ENCODE measurements at places on chromosomes 1 and 21.

- DNase-seq: no peak
Measured at GRCh38 chr1:237672748-237673147, 218.0 kb downstream of the ZP4 start.

- DNase-seq: no peak
Measured at GRCh38 chr21:17693801-17694200, 81.1 kb upstream of the BTG3 start.

GRCh38 chr1:196152975-196153374 is 455.3 kb downstream of the KCNT2 start:
- DNase-seq: no peak

- DNase-seq: no peak
Measured at GRCh38 chr21:32102426-32102825, 176.4 kb downstream of the MIS18A start.

GRCh38 chr1:241482761-241483250 is 36.7 kb downstream of the FH start:
- no peak for DNase-seq

GRCh38 chr1:23787701-23788100 is 3.2 kb upstream of the LYPLA2 start:
- no peak for DNase-seq

- no peak for DNase-seq
Measured at GRCh38 chr1:11822091-11822490, 16.1 kb downstream of the CLCN6 start.

- no peak for DNase-seq
Measured at GRCh38 chr1:94336991-94337390, 81.2 kb upstream of the ABCD3 start.

GRCh38 chr1:27872802-27873551 is 633 bp downstream of the THEMIS2 start:
- no peak for DNase-seq

DNA sequence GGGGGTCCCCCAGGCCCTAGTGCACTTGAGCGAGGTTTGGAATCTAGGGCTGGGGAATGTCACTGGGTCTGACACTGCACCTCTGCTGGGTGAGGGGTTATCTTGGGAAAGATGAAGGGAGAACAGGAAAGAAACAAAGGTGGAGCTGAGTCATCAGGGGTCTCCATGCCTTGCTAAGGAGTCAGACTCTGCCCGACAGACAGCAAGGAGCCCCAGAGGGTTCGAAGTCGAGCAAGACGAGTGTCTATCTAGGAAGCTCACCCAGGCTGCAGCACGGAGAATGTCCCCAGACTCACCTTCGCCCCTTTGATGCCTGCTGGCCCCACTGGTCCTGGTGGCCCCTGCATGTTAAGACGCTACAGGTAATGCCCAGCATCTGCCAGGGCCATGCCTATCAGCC is 18.0 kb downstream of the COL16A1 start:
- DNase-seq: no peak

GRCh38 chr1:23548704-23549143 is 10.6 kb downstream of the ID3 start:
- DNase-seq: no peak

- no peak for DNase-seq
Measured at GRCh38 chr1:245528258-245528635, 373.5 kb downstream of the KIF26B start.

- no peak for DNase-seq
Measured at GRCh38 chr1:230684146-230684545, 29.8 kb downstream of the AGT start.

DNA sequence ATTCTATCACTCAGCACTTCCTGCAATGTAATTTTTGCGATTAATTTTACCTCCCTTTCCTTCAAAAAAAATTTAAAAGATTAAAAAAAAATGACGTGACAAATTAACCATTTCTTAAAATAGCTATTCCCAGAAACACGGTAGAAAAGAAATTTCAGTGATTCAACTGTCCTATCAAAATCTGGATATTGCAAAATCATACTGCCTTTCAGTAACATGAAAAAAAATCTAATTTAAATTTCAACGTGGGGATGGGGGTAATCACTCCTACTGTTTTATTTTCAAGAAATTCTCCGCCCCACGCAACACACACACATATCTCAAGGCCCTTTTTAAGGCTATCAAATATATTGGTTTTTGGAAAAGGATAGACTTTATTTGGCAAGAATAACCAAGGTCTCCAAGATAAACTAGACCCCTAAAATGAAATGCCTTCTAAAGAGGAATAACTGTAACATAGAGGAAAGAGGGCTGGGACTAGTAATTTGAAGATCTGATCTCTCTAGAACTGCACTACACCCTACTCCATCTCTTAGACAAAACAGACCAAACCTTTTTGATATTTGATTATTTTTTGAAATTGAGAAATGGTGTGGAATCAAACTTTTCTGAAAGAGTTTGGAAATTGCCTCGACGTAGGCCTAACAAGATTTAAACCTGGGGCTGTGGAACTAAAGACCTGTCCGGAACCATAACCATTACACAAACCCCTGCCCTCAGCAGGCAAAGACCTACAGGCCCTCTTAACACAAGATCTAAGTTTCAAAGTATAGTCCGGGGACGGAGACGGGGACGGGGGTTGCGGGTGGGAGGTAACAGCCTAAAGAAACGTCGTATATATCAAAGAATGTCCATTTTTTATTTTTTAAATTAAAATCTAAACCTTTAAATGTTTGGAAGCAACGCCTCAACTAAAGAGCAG is 941 bp downstream of the ARNT start:
- peak; percentile 15 for DNase-seq

DNA sequence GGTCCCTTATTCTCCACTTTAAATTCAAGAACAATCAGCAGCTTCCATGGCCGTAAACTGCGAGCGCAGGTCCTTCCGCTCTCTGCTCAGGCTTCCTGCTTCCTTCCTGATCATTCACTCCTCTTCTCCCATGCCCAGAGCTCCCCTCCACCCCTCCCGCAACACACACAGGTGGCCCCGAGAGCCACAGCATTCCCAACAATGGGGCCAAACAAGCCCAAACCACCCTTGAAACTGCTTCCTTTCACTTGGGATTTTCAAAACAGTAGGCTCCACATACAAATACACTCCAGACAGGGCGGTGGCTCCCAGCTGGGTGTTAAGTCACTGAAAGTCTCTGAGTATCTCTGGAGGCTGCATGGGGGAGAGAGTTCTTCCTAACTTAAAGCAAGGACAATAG is 11.4 kb downstream of the FAM89A start:
- no peak for DNase-seq

DNA sequence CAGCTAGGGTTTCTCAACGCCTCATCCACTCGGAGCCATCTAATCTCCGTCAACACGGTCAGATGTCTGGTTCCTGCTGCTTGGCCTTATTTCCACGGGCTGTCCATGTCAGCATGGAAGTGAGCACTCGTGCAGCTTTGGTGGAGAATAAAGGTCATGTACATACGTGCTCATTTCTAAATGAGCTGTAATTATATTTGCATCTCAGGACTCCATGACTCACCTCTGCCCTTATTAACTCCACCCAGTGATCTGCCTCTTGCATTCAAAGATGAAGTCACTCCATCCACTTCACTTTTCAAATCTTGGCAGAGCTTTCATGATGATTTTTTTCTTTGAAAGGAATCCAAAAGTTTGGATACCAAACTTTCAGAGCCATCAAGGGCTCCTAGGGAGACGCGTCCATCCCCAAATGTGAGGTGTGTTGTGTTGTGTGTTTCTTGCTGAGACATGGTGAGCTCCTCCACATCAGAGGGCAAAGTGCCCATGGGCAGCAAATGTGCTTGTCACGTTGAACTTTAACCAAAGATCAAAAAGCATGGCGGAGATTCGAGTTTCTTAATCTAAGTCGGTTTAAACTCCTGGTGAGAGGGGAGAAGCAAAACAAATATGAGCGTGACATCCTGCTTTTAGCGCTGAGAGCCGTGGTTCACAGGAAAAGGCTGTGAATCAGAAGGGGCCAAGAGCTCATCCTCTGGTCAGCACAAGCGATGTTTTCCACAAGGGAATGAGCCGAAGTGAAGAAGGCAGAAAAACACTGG is 68.6 kb upstream of the ERRFI1 start:
- DNase-seq: no peak

DNA sequence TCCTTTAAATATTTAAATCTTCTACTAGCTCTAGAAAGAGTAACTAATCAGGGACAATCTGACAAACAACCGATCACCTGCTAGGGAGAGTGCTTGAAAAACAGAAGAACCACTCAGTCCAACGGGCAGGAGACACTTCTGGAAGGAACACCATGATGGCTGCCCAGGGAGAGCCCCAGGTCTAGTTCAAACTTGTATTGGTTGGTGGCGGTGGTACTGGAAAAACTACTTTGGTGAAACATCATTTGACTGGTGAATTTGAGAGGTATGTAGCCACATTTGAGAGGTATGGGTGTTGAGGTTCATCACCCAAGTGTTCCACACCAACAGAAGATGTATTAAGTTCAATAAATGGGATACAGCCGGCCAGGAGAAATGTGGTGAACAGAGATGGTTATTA is 4.8 kb upstream of the WDR47 start:
- DNase-seq: no peak

DNA sequence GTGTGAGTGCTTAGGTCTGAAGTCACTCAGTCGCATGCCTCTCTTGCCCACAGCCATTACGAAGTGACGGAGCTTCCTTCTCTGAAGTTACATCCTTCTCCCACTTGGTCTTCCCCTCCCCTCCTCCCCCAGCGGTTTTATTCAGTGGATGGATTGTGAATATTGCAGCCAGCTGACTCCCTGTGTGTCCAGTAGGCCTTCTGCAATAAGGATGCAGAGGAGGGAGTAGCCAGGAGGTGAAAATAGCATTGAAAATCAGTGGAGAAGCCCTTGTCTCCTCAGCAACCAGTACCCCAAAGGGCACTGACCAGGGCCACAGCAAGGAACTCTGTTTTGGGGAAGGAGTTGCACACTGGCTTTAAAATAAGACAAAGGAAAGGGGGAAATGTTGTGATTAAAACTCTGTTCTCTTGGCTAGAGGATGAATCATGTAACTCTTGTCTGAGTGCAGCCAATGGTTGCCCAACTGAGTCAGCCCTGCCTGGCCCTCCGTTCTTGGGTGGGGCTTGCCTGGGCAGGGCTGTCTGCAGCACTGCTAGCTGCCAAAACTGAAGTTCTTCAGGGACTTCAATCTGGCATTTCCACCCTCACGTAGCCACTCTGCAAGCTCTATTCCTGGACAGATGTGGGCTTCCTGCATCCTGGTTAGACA is 4.3 kb downstream of the S100A10 start:
- DNase-seq: no peak

GRCh38 chr1:53048960-53049573 is 12.9 kb upstream of the PODN start:
- DNase-seq: no peak

DNA sequence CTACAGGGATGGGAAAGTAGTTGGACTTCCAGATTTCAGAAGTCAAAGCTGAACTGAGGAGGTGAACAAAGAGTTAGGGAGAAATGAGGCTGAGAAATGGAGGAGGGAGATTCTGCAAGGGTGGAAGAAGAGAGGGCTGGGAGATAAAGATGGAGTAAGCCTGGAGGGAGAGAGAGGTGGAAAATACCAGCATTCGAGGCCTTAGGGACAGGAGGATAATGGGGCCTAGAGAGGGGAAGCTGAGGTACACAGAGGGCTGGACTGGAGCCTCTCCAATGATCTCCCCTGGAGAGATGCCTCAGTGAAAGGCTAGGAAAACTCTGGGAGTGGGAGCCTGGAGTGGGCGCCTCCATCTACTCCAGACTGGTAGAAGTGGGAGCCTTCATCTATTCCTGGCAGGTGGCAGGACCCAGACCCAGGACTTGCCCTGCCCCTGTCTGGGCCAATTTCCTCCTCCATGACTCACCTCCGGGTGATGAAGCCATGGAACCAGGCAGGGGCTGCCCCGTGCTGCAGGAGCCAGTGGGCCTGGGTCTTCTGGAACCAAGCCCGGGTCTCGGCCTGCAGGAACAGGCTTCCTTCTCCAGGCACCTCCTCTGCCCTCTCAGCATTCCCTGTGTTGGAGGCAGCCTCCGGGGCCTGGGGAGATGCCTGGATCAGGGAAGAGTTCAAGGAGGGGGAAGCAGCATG is 1.9 kb downstream of the SH2D2A start:
- DNase-seq: no peak

DNA sequence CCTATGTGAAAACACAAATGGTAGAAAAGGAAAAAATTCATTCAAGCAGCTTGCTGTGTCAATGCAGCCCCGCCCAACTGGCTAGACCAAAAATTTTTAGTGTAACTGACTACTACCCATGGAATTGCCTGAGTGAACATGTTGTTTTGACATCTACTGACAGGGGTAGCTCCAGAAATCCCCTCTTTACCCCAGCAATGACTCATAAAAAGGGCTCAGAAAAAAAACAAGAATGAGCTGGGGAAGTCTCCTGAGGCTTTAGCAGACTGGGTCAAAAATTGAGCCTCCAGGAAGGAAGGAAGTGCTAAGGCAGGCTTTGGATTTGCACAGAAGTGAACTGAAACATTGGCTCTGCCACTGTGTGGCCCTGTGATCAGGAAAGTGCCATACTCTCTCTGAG is 24.4 kb upstream of the FGGY start:
- DNase-seq: no peak

- no peak for DNase-seq
Measured at GRCh38 chr1:9280015-9280860, 12.5 kb upstream of the SPSB1 start.

- no peak for DNase-seq
Measured at GRCh38 chr1:26259578-26259977, 20.3 kb upstream of the SH3BGRL3 start.

- no peak for DNase-seq
Measured at GRCh38 chr1:7388488-7389185, 382.5 kb upstream of the VAMP3 start.

DNA sequence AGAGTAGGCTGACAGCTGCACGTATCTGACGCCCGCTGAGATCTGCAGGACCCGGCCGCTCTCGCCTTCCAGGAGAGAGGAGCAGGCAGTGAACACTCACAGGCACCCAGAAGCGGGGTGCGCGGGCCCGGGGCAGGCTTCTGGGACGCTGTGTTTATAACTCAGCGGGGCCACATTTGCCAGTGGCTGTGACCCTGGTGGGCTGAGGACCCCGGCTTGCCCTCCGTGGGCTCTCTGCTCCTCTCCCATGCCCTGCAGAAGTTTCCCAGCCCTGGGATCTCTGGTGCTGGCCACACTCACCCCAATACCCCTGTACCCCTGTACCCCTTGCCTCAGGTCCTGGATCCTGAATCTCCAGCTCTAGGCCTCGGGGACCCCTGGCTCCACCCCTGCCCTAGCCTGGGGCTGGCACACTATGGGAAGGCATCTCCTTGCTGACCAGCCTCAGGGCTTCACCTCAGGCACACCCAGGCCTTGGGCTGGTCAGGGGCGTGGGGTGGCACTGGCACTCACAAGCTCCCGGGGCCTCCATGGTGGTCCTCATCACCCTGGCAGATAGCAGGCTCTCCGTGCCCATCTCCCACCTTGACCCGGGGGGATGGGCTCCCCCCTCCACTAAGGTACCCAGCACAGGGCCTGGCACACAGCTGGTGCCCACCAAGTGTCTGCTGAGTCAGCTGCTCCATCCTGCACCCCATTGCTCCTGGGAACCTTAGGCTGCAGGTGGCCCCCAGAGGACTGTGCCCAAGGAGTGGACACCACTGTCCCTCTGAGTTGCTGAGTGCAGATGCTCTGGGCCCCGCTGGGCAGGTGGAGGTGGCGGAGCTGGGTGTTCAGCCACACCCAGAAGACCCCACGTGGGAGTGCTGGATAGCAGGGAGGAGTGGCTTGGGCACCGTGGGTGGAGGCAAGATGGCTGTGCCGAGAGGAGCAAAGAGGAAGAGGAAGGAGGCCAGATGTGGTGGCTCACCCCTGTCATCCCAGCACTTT is 32.4 kb downstream of the MORN1 start:
- no peak for DNase-seq

GRCh38 chr1:226881515-226882185 is 11.2 kb downstream of the PSEN2 start:
- no peak for DNase-seq

All from germinal center (tissue), 1 donor.